ENCODE measurements at places on chromosomes 1 and 21.

- DNase-seq = peak; percentile 44
Measured at GRCh38 chr1:119139403-119139802, 1.1 kb downstream of the WARS2 start.

GRCh38 chr1:119893238-119893791, 3.0 kb downstream of the ADAM30 start:
- DNase-seq = no peak

- DNase-seq = peak; percentile 42
Measured at GRCh38 chr1:179867493-179868330, 9.9 kb downstream of the TOR1AIP2 start.

GRCh38 chr1:81183051-81183450, 617.7 kb upstream of the ADGRL2 start:
- no peak for DNase-seq

DNA sequence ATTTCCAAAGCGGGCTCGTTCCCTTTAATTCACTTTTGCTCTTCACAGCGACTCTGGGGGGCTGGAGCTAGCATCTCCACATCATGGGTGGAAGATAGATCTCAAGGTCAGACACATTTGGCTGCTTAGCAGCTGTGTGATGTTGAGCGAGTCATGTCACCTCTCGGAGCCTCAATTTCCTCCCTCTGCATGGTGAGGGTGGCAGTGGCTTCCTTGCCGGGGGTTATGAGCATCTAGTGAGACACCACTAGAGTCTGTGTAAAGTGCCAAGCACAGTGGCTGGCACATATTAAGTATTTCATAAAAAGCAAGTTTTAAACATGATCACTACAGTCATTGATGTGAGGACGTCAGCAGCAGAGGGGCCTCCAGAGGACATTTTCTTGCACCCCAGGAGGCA, 16.9 kb upstream of the ECE1 start:
- no peak for DNase-seq

DNA sequence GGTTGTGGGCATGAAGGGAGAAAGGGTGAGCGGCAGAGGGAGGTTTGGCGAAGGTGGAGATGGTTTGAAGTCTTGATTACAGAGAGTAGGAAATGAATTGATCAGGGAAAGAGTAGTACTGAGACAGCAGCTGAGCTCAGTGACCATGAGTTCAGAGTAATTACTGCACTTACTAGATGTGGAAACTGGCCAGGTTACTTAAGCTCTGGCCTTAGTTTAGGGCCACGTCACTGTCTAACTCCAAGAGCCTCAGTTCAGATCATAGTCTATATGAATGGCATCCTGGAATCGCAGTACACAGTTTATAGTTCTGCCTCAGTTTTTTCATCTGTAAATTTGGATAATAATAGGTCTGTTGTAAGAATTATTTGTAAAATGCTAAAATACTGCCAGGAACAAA, 78.1 kb downstream of the KCTD3 start:
- no peak for DNase-seq

GRCh38 chr1:153659656-153660055, 1.2 kb downstream of the SNAPIN start:
- no peak for DNase-seq

DNA sequence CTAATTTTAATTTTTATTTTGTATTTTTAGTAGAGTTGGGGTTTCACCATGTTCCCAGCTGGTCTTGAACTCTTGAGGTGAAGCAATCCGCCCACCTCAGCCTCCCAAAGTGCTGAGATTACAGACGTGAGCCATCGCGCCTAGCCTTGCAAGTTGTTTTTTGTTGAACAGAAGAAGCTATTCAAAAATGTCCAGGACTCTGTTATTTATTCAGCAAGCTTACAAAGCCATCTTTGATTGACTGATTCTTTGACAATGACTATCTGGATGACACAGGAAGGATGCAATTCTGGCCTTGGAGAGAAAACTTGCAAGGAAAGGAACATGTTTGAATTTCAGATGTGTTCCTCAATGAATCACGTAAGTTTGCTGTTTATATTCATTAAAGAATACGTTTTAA, 63.5 kb downstream of the MAP3K7CL start:
- DNase-seq = no peak

DNA sequence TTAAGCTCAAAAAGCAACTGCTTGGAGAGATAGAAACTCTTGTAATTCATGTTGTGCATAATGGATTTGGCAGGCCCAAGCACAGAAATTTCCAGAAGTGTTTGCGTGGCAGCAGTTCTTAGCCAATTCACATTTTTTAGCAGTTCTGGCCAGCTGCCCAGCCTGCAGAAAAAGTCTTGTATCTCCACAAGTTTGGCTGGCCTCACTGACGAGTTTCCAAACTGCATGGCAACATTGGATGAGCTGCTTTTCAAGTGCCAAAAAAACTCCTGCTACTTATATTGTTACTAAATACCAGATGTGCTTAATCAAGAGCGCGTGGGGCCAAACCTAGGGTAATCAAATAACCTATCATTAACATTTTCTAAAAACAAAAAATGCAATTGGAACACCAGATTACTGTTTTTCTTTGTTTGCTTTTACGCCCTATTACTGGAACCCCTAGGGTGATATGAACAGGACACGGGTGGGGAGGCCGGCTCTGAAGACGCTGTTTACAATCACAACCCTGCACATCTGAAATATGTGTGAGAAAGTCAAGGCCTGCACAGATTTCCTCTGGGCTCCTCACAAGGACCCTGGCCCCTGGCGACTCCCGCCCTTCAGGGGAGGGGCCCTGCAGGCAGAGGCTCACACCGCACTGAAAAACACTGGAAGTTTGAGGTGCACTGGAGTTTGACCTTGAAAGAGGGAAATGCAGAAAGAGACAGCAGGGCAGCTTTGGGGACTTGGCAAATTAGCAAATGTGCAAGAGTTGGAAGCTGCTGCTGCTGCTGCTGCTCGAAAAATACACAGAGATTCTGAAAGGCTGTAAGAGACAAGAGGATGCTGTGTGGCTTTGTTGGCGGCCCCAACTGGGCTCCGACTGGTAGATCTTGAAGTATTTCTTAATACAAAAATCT, 55.2 kb upstream of the TARBP1 start:
- DNase-seq = no peak

GRCh38 chr21:15076730-15077129, 11.9 kb upstream of the NRIP1 start:
- DNase-seq = no peak

- no peak for DNase-seq
Measured at GRCh38 chr21:17753736-17754135, 65.4 kb downstream of the C21orf91 start.

DNA sequence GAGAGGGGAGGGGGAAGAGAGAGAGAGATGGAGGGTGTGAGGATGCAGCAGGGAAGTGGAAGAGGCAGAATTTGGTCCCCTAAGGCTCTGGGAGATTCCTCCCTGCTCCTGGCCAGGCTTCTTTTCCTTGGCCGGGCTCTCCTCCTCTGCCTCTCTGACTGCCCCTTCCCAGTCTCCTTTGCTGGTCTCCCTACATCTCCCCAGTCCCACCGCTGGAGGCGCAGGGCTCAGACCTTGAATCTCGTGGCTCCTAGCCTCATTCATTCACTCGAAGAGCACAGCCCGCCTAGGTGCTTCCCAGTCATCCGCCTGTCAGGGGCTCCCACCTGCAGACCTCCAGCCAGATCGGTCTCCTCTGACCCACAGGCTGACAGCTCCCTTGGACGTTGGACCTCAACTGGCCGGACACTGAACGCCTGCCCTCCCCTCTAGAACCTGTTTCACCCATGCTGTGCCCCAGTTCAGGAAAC, 76.5 kb downstream of the VWA5B1 start:
- no peak for DNase-seq

- no peak for DNase-seq
Measured at GRCh38 chr1:32031578-32032274, 18.1 kb downstream of the KHDRBS1 start.

- DNase-seq = peak; percentile 52
Measured at GRCh38 chr1:58515794-58516401, 30.6 kb downstream of the OMA1 start.

- DNase-seq = no peak
Measured at GRCh38 chr1:25473653-25474225, 43.0 kb downstream of the MACO1 start.

GRCh38 chr1:51421964-51422363, 91.6 kb upstream of the TTC39A start:
- peak; percentile 7 for DNase-seq

GRCh38 chr1:180358649-180359048, 128.6 kb downstream of the LHX4 start:
- DNase-seq = no peak

DNA sequence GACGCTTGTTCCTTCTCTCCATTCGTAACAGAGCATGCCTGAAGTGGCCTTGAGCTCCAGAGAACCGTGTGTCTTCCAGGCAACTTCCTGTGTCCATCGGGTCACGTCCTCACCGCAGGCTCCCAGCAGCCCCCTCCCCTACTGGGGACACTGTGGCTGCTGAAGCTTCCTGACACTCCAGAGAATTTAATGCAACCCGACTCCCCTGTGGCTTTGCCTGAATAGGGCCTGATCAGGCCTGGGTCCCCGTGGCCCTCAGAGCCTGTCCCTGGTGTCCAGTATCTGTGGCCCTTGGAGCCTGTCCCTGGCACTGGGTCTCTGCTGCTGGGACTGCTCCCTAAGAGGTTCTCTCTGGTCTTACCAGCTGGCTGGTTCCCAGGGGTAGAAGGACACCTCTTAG, 219.7 kb upstream of the VAMP3 start:
- no peak for DNase-seq

DNA sequence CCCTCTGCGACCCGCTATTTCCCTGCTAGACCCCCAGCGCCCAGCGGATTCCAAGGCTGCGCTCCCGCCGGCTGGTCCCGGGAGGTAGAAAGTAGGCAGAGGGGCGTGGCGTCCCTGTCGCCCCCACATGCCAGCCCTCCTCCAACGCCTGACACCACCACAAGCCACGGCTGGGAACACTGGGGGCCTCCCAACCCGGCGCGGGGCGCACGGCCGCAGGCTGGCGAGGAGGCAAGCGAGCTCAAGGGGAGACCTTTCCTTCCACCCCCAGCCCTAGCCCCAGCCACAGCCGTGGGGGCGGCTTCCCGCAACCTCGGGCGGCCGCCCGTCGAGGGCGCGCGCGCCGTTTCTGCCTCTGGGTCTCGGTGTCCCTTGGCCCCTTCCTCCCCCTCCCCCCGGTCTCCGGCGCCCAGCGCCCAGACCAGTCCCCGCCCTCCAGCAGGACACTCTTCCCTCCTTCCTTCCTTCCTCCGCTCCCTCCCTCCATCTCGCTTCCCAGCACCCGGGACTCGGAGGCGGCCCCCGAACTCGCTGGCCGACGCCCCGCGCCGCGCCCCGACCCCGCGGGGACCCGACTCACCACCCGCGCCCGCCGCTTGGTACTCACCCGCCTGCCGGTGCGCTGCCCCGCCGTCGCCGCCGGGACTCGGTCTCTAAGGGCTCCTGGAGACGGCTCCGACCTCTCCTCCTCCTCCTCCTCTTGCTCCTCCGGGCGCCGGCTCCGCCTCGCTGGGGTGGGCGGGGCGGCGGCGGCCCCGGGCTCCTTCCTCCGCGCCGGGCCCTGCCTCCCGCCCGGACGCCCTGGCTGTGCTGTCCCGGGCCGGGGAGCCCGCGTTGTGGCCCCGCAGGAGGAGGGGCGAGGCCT, at the start of gene GNG12:
TSS of gene GNG12 (minus strand) at position 731 of the 865 bp plus-strand sequence. CDS start 125,781 bp downstream, outside the sequence.
- DNase-seq = no peak

DNA sequence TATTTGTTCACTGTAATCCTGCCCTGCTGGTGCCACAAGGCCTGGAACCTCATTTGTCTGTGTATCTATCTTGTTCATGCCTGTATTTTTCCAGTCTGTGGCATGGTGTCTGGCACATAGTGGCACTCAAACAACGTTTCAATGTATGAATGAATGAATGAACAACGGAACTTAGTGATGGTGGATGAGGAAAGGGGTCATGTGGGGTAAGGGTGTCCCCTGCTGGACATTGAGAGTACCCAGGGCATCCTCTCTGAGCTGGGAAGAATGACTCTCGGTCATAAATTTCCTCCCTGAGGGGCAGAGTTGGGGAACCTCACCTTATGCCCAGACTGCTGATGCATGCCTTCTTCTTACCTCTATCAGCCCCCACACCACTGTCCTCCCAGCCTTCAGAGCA, 18.9 kb upstream of the ZNF683 start:
- DNase-seq = peak; percentile 51

GRCh38 chr1:63892632-63893395, 119.0 kb downstream of the ROR1 start:
- DNase-seq = no peak

GRCh38 chr1:14852291-14852690, 253.8 kb downstream of the KAZN start:
- no peak for DNase-seq

GRCh38 chr1:24822887-24823286, 77.6 kb downstream of the CLIC4 start:
- DNase-seq = no peak

DNA sequence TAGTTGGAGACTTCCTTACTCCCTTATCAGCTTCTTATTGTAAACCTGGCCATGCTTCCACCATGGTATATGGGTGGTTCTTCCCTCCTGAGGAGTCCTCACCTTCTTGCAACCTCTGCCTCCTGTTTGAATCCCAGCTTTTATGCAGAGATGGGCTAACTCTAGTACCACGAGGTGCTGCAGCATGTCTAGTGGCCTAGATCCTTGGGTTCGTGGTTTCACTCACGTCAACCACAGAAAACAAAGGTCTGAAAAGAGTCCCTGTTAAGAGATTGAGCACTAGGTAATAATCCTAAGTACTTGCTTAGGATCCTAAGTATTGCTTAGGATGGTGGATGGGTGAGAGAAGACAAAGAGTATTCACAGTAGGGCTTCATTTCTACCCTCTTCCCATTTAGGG, 133.7 kb downstream of the FCRL5 start:
- no peak for DNase-seq

DNA sequence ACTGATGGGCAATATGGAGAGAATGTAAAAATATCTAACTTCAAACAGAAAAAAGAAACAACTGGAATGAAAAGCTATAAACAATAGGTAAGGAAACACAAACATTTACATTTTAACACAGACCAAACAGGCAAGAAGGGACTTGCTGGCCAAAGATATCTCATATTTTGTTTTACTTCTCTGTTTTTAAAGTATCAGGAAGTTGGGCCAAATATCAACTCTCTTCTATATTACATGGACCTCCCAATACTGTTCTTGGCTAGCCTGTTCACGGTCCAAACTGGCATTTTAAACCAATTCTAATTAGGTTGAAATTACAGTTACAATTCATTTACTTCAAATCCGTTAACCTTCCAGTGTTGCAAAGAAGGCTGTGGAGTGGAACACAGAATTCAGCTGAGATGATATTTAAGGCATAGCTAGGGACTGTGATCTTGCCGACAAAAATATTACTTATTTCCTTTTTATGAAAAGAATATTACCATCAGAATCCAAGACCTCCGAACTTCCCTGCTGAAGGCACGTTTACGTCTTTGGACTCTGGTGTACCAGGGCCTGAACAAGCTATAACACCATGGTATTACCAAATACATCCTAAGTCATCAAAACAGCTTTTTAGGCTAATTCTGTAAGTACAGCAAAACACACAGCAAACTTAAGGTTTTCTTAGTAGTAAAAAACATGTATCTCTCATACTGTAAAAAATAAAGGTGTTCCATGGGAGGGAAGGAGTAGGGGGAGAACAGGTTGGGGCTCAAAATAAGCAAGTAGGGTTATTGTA, 165.4 kb downstream of the RUNX1 start:
- no peak for DNase-seq

DNA sequence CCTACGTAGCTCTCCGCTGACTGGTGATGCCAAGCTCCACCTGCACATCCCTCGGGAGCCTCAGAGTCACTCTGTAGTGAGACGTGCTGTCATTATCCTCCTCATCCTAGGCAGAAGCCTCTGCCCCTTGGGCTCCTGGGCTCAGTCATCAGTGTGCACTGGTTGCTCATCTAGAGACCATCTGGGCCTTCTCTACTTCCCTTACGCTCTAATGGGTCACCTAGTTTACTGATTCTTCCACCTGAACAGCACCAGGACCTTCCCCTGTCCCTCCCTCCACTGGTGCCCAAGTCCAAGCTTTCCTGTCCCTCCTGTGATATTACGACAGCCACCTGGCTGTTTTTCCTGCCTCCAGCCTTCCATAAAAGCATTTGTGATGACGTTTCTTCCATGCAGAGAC, 136.1 kb upstream of the ERRFI1 start:
- no peak for DNase-seq

All from CD4-positive, alpha-beta T cell treated with Interleukin-6 at 100 ng/mL for 8 hours (primary cell).